ENCODE measurements at places on chromosomes 2 and 18.

DNA sequence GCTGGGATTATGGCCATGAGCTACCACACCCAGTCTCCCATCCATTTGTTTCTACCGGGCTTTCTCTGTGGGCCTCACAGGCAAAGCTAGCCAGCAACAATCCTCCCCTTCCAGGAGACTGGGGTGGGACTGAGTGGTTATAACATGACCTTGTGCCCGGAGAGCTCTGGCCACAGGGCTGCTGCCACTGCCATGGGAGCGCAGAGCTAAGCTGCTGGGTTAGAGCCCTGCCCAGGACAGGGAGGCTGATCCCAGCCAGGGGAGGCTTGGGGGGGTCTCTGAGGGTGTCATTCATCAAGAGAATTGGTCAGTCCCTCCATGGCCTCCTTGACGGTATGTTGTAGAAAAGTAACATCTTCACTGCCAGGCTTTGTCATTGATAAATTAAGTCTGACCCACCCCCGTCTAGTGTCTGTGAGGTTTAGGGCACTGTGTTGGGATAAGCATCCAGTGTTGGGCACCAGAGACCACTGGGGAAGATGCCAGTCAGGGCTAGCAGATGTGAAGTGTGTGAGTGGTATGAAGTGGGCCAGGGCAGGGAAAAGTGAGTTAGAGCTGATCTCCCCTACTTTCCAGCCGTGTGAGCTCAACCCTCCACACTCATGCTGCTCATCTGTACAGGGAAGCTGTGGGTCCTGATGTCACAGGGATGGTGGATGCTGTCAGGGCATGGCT lies 368.4 kb upstream of the HS6ST1 start:
- peak; percentile 48 for DNase-seq

- no peak for DNase-seq
Measured at GRCh38 chr2:64062840-64063239, 43.6 kb upstream of the VPS54 start.

GRCh38 chr2:179440642-179441251 lies 176.1 kb upstream of the SESTD1 start:
- DNase-seq = no peak

GRCh38 chr2:160703648-160704585 lies 210.3 kb upstream of the RBMS1 start:
- no peak for DNase-seq

DNA sequence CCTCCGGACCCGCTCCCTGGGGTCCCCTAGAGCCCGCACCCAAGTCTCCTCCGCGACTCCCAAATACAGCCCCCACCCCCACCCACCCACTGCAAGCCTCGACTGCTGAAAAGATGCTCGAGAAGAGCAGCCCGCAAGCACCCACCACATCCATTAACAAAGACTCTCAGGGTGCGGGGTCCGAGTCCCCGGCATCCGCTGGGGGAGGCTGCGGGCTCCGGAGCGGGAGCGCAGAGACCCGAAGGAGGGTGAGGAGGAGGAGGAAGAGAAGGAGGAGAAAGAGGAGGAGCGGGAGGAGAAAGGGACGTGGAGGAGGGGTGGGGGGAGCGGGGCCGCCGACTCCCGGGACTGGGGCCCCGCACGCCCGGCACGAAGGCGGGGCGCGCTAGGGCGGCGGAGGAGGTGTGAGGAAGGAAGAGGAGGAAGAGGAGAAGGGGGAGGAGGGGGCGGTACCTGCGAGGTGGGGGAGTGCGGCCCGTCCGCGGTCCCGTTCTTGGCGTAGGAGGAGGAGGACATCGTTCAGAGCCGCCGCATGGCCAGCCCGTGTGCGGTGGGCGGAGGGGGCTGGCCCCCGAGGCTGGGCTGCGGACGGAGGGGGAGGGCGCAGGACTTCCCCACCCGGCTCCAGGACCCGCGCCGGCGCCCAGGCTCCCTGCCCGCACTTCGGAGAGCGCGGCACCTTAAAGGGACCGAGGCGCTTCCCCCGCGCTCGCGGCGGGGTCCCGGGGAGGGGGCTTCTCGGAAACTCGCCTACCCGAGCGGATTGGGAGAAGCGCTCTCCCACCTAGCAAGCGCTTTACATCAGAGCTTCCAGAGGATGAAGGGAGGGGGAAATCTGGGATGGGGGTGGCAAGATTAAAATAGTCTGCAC lies at the start of gene CACNB4:
Gene CACNB4, minus strand, starts transcription at position 549 of the 871 bp plus-strand sequence.
- DNase-seq = no peak
